ENCODE measurements at places on chromosomes 4 and X.

DNA sequence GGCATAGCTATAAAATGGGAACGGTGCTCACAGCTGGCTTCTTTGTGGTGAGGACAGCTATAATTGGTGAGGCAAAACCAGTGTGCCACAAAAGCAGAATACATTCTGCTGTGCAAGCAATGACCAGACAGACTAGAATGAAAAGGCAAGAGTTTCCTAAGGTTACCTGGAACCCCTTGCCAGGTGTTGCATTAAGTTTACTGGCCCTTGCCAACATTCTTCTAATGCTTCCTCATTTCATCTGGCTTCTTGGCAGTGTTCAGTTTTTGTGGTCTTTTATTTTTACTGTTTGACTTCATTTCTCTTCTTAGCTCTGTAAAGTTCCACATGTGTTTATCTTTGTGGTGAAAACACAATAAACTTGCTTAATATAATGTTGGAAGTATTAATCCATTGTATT lies 131.4 kb downstream of the PTTG2 start:
- DNase-seq: no peak

GRCh38 chr4:116243431-116243830 lies 841.9 kb downstream of the TRAM1L1 start:
- DNase-seq: no peak

- no peak for DNase-seq
Measured at GRCh38 chr4:145840162-145840768, 98.4 kb downstream of the ZNF827 start.

DNA sequence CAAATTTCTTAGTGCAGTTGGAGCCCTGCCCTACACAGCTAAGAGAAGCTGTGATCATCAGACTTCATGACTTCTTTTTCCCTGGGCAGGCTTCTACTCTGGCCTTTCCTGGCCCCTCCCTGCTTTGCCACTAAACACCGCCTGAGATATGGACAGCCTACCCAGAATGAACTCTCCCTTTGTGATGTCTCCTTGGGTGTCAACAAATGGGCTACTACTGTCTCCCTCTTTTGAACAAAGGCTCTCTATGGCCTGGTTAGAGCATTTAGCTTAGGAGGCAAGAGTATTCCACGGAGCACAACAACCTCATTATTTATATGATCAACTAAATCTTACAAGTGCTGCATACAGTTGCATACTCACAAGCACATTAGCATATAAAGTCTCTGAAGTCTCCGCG lies 127.6 kb upstream of the HCCS start:
- DNase-seq: no peak

DNA sequence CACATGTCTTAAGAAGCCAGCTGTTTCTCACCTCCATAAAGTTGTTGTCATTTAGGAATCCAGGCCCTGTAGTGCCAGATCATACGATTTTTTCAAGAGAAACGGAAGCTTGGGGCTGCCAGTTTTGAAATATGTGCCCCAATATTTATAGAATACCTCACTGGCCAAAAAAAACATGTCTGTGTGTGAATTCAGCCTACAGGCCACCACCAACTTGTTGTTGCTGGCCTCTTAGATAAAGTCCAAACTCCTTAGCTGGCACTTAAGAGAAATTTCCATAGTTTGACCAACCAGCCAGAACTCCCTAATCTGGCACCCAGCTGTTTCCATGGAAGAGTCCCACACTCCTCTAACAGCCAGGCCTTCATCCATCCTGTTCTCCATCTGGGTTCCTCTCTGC lies 74.1 kb downstream of the WDR19 start:
- no peak for DNase-seq

DNA sequence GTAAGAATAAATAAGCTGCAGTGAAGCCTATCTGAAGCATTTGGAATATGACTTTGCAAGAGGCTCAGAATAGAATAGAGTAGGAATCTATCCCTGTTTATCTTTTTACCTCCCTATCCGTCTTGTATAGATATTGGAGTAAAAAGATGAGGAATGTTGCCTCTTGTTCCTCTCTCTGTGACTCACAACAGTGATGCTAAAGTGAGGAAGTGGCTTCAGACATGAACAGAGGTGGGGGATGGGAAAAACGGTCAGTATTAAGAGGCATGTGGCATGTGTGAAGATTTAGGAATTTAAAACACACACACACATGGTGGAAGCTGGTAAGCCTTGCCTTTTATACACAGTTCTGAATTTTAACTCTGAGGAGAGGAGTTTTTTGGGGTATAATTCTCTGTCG lies 3.8 kb upstream of the DCAF4L1 start:
- DNase-seq: no peak

- no peak for DNase-seq
Measured at GRCh38 chr4:1330761-1331590, 16.0 kb upstream of the UVSSA start.

DNA sequence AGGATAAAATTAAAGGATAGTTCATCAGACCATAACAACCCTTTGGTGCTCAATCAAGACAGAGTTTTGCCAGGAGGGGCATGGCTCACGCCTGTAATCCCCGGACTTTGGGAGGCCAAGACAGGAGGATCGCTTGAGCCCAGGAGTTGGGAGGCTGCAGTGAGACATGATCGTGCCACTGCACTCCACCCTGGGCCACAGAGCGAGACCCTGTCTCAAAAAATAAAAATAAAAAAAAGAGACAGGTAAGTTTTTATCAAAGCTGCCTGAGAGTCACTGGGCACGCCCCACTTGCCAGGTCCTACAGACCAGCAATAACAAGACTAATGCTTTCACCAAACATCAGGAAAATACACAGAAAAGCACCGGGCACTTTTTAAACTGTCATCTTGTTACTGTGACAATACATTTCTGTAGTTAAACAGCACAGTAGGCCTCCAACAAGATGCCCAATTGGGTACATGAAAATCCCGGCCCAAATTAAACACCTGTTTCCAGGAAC lies 765 bp downstream of the CFAP97 start:
- DNase-seq: no peak

GRCh38 chr4:48247142-48247877 lies 22.3 kb downstream of the TEC start:
- no peak for DNase-seq

GRCh38 chrX:41033299-41033698 lies 51.9 kb upstream of the USP9X start:
- DNase-seq: no peak
